NCI-H187 (cell line): ENCODE measurements at places on chromosomes 3 and 15.

GRCh38 chr3:101635954-101636798 lies 40.8 kb downstream of the ZBTB11 start:
- no peak for DNase-seq

DNA sequence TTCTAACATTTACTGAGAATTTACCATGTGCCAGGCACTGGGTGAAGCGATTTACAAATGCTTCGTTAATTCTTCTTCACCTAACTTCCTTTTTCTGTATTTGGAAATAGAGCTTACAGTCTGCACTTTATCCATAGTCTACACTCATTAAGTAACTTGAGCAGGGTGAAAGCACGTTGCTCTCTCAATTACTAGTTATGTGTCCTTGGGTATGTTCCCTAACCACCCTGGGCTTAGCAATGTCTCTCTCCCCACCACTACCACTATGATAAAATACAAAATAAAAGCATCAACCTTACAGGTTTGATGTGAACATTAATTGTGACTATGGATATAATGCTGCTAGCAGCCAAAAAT lies 172.9 kb upstream of the SLC2A2 start:
- DNase-seq = no peak

GRCh38 chr15:50891159-50891558 lies 17.3 kb upstream of the AP4E1 start:
- no peak for DNase-seq

DNA sequence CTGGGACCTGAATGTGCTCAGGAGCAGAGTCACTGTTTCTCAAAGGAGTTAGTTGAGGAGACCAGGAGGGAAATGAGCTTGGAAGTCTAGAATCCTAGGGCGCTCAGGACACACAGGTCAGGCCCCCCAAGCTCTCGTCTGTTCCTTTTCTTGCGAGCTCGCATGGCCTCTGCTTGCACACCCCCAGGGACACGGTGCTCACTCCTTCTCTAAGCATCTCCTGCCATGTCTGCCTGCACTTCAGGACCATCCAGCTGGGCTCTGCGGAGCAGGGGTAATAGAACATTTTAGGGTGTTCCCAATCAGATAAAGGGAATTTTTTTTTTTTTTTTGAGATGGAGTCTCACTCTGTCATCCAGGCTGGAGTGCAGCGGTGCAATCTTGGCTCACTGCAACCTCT lies 213.2 kb downstream of the XXYLT1 start:
- DNase-seq = no peak

- no peak for DNase-seq
Measured at GRCh38 chr3:123834631-123835030, 49.5 kb downstream of the MYLK start.

- no peak for DNase-seq
Measured at GRCh38 chr3:150072576-150072975, 101.9 kb upstream of the PFN2 start.

DNA sequence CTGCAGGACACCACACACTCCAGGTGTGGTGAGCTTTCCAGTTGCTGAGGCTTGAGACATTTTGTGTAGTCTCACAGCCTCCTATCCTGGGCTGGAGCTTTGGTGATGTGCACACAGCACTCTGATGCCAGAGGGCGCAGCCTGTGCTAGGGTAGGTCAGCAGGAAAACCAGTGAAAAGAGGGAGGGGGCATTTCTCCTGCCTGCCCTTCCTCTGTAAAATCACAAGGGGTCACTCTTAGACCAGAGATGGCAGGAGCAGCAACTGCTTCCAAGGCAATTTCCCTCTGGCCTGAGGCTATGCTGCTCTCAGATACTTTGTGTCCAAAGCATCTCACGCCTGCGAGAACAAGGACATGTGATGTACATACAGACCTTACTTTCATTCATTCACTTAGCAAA lies 16.5 kb upstream of the MUSTN1 start:
- DNase-seq = no peak

DNA sequence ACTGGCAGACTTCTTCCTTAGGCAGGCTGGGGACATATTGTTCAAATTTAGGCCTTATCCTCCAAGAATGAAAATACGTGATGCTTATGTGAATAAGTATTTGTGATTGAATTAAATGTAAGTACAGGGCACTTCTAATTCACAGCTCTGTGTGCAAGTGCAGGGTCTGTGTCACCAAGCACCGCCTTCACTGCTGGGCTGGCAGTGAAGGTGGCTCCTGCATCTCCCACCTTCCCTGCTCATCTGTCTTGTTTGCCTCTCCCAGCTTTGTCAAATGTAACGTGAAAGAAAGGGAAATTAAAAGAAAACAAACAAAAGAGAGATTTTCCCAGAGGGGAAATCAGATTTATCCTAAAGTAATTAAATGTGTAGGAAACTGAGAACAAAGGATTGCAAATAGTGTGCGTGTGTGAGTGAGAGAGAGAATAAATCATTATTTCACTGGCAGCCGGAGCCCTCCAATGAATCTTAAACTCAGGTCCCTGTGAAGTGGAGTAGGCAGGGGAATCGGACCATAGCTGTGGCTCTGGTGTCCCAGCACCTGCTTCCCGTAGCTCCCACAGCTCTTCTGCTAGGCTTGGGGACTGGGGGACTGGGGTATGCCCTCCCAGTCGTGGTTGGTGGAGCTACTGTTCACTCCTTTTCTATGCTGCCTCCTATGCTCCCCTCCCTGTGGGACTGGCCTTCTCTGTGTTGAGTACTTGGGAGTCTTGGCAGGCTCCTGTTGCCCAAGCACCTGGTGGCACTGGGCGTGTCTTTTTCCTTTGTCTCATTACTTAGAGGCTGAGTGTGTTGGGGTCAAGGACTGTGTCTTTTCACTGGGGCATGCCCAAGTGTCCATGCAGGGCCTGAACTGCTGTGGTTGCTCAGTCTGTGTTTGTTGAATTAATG lies 222.2 kb downstream of the EPHB1 start:
- DNase-seq = peak; percentile 96

DNA sequence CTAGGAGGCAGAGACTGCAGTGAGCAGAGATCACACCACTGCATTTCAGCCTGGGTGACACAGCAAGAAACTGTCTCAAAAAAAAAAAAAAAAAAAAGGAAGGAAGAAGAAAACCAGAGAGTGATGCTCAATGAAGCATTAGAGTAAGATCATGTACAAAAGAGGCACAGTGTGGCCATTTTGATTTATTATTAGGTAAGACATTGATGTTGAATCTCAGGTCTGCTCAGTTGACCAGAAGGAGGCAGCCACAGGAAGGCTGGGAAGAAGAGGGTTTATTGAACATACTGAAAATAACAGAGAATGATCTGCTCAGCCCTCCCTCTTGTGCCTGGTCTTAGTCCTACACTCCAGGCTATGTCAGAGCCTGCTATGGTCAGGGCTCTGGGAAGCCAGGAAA lies 15.6 kb downstream of the LRRK1 start:
- no peak for DNase-seq

- DNase-seq = no peak
Measured at GRCh38 chr3:193594946-193595689, 2.1 kb downstream of the OPA1 start.

DNA sequence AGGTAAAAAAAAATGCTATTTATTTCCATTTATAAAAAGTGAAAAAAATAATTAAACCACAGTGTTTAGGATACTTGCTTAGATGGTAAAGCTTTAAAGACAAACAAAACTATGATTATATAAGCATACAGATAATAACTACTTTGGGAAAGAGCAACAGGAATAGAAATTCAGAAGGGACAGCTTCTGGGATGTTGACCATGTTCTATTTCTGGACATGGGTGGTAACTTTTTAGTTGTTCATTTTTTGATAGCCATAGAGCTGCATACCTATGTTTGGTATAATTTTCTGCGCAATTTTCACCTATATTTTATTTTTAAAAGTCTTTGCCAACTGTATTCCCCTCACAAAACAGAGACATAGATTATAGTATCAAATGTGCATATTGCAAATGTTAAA lies 572.0 kb upstream of the NR2F2 start:
- DNase-seq = no peak

DNA sequence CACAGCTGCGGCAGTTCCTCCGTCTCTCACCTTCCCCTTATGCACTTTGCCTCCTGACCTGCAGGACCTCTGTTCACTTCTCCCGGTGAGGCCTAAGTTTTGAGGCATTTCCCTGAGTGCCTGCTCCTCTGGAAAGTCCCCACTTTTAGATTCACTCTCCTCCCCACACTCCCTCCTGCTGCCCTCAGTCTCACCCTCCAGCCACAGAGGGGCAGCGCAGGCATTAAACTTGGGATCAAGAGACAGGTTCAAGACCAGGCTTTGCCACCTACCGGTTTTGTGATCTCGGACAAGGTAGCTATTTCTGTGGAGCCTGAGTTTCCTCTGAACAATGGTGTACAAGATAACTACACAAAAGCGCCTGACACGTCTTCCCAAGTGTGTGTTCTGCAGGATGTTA lies 19.4 kb downstream of the SLC6A11 start:
- no peak for DNase-seq

DNA sequence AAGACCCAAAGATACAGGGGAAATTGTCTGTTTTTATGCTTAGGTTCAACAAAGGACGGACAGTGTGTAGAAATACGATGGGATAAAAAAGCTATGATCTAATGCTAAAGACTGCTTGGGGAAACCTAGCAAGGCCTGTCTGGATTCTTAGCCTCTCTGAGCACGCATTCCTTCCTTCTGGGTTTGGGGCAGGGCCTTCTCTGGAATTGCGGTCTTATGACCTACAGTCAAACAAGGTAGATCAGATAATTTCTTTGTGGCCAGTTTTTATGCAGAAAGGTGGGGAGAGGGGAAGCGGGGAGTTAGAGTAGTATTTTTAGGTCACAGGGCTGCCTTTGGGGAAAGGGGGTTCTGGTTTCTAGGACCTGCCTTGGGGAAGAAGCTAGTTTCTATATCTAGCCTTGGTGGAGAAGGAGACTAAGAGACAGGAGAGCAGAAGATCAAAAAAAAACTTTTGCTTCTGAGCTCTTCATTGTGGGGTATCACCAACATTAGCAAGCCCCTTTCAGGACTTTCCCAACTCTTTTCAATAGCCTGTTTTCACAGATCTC lies 39.1 kb upstream of the LIPC start:
- DNase-seq = no peak

GRCh38 chr15:50107157-50107556 lies 11.9 kb downstream of the ATP8B4 start:
- DNase-seq = no peak

DNA sequence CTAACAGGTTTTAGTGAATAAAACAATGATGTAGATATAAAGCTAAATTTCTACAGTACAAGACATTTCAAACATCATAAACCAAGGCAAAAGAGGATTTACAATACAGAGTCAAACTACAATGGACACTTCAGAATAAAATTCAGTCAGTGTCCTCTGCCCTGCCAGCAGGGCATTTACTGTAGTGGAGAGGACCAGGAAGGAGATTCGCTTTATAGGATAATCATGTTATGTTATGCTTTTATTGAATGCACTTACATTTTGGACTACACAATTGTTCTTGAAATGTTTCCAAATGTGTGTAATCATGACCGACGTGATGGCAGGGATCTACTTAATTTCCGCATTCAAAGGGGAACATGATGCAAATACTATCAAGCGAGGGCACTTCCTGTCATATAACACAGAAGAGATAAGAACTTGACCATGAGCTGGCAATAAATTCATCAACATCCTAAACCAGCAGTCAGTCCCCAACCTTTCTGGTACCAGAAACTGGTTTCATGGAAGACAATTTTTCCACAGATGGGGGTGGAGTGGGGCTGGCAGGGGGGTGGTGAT lies 925.6 kb downstream of the FHIT start:
- DNase-seq = no peak

GRCh38 chr3:17938313-17938712 lies 195.9 kb upstream of the TBC1D5 start:
- no peak for DNase-seq

DNA sequence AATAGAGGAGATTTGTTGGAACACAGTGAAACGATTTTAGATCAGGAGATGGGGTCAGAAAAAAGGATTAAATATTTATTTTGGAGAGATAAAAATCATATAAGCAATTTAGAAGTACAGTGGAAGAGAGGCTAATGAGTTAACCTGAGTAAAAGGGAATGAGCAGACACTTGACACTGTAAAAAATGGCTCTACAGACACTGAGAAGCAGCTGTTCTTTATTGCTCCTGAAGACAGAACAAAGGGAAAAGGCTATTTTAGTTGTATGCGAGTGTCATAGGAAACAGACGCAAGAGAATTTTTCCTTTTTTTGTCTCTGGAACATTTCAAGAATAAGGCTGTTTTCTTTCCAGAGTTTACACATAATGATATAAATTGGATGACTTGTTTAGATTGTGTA lies 34.3 kb downstream of the ASTE1 start:
- peak; percentile 15 for DNase-seq

DNA sequence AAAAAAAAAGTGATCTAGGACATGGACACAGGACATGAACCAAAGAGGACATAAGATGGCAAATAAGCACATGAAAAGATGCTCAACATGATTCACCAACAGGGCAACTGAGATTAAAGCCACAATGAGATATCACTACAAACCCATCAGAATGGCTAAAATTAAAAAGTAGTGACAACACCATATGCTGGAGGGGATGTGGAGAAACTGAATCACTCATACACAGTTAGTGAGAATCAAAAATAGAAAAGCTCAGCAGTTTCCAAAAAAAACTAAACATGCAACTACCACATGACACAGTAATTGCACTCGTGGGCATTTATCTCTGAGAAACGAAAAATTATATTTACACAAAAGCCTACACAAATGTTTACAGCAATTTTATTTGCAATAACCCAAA lies 27.9 kb upstream of the ACKR4 start:
- no peak for DNase-seq

DNA sequence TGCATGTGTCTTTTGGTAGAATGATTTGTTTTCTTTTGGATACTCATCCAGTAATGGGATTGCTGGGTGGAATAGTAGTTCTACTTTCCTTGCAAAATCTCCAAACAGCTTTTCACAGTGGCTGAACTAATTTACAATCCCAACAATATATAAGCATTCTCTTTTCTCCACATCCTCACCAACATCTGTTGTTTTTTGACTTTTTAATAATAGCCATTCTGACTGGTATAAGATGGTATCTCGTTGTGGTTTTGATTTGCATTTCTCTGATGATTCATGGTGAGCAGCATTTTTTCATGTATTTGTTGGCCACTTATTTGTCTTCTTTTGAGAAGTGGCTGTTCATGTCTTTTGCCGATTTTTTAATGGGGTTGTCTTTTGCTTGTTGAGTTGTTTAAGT lies 55.8 kb downstream of the ST8SIA2 start:
- no peak for DNase-seq

DNA sequence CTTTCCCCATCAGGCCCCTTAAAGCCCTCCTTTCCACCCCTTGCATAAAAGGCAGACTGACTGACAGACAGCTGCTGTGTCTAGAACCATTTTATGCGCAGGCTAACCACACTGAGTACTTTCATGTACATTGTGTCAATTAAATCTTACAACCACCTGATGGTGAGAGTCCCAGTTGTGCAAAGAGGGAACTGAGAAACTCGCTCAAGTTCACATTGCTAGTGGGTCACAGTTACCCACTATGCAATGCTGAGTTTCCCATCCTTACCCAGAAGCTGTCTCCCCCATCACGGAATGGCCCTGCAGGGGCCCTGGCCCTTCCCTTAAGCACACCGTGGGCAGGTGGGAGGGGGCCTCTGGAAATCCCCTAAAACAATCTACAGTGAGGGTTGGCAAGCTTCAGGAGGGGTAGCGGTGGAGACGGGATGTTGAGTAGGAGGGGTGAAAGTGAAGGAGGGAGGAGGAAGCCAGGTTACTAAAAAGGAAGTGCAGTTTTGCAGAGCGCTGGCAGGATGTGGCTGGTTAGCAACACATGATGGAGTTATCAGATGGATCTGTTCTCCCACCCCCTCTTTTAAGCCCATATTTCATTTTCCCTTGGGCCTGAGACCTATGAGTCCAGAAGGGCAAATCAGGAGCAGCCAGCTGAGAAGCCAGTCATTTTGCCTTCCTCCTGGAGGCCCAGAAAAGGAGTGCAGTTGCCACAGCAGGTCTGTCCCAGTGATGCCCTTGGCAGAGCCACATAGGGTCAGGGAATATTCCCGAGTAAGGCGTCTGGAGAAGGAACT lies 30.0 kb downstream of the STARD5 start:
- DNase-seq = no peak
